ENCODE measurements at places on chromosomes 4 and X. TPM values are rescaled to one million over a fixed set of nuclear protein-coding genes. Genes with fewer than 3 reads are reported as not detected.

GRPR gene
- total RNA-seq, result not detected

RNF150 gene
- not detected for total RNA-seq

TSPAN6 gene
- total RNA-seq, result not detected

TIMP1 gene
- 85.6 TPM for total RNA-seq

VSIG4 gene
- total RNA-seq, result not detected

ANTXR2 gene
- 12.6 TPM for total RNA-seq

SSX4B gene
- not detected for total RNA-seq

GRCh38 chrX:134622813-134623185, 35.5 kb downstream of the PLAC1 start:
- peaks cover 22% of the 10 kb centered on the region for H3K4me1 ChIP-seq
- peaks cover 8% of the 10 kb centered on the region for H3K27me3 ChIP-seq
- no peak for DNase-seq
- no peaks in the 10 kb centered on the region for H3K36me3 ChIP-seq
- no peak overlapping the region for H3K27ac ChIP-seq
- H3K4me3 ChIP-seq, result no peak overlapping the region

DNA sequence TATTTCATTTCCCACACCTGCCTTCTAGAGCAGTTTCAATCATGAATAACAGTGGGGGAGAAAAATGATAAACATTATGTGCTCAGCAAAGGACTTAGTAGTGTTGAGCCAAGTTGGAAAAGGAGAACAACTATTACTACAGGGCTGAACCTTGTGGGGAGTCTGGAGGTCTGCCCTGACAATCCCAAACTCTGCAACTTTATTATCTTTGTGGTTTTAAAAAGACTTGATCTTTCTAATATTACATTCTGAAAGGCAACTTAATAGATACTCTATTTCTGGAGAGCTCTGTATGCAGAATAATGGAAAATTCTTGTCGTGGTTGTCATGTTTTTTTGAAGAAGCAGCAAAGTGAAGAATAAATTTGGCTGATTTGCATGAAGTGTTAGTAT, 116.1 kb downstream of the SPCS3 start:
- H3K4me3 ChIP-seq, result no peak overlapping the region
- DNase-seq, result no peak
- no peaks in the 10 kb centered on the region for H3K27me3 ChIP-seq
- no peak overlapping the region for H3K27ac ChIP-seq

- no peak for DNase-seq
- H3K4me1 ChIP-seq, result no peaks in the 10 kb centered on the region
- H3K27ac ChIP-seq, result no peak overlapping the region
- H3K27me3 ChIP-seq, result no peaks in the 10 kb centered on the region
- no peak overlapping the region for H3K4me3 ChIP-seq
Observed at GRCh38 chr4:90152024-90152423, 24.8 kb downstream of the CCSER1 start.

DNA sequence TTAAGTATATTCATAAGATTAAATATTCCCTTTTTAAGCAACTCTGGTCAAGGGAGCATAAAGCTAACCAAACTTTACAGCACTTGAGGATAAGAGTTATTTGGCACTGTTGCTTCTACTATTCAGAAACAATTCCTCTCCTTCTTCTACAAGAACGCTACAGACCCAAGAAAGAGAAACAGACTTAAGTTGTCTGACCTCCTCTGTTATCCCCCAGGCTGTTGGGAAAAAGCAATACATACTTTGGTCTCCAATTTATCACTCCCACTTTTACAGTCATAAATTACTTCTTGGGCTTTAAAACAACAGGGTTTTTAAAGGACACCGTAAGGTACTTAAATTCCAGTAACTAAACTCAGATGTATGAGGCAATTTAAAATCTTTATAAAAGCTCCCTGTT, 147.4 kb downstream of the COL25A1 start:
- H3K27me3 ChIP-seq, result peaks cover 4% of the 10 kb centered on the region
- H3K27ac ChIP-seq, result no peak overlapping the region
- H3K4me3 ChIP-seq, result no peak overlapping the region
- no peaks in the 10 kb centered on the region for H3K4me1 ChIP-seq
- DNase-seq, result no peak

- no peaks in the 10 kb centered on the region for H3K4me1 ChIP-seq
- H3K27me3 ChIP-seq, result no peaks in the 10 kb centered on the region
- no peak overlapping the region for H3K4me3 ChIP-seq
- DNase-seq, result no peak
- H3K27ac ChIP-seq, result no peak overlapping the region
- H3K36me3 ChIP-seq, result no peaks in the 10 kb centered on the region
Observed at GRCh38 chr4:179595671-179596410, 2153.6 kb upstream of the AGA start.

DNA sequence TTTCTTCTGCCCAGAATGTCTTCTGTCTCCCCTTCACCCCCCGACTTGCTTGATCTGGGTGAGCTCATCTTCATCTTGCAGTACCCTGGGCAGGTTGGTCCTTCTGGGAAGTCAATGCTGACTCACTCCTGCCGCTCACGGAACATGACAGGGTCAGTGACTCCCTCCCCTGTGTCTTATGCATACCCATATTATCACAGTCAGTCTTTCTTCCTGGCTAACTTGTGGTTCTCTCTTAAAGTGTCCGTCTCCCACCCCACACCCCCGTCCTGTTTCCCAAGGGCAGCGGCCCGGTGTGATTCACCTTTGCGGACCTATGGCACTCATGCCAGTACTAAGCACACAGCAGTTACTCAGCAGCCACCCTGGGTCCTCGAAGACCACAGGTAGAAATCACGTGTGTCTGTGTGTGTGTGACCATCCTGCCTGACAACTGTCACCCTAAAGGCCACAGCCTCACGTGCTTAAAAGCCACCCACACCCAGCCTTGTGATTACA, 17.7 kb downstream of the IQSEC2 start:
- no peaks in the 10 kb centered on the region for H3K27me3 ChIP-seq
- H3K4me1 ChIP-seq, result peaks cover 30% of the 10 kb centered on the region
- H3K4me3 ChIP-seq, result peak overlapping the region; percentile 6
- H3K36me3 ChIP-seq, result no peaks in the 10 kb centered on the region

DNA sequence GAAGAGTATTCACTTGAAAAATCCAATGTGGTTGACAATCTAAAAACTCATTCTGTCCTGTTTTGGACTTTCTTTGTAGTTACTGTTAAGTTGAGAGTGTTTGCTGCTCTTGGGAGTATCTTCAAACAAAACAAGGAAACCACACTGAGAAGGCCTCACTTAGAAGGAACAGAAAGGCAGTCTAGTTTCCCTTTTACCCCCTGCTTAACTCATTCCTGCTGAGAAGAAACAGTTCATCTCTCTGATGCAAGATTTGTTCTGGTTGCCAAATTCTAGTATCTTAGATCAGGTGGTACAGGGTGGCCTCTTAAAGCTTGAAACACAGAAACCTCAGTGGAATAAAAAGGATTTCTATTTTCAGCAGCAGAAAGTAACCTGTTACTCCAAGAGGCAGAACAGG, 41.4 kb downstream of the GUCY2F start:
- peaks cover 3% of the 10 kb centered on the region for H3K27me3 ChIP-seq
- H3K36me3 ChIP-seq, result no peaks in the 10 kb centered on the region
- no peak for DNase-seq
- H3K27ac ChIP-seq, result no peak overlapping the region
- no peaks in the 10 kb centered on the region for H3K4me1 ChIP-seq
- no peak overlapping the region for H3K4me3 ChIP-seq

DNA sequence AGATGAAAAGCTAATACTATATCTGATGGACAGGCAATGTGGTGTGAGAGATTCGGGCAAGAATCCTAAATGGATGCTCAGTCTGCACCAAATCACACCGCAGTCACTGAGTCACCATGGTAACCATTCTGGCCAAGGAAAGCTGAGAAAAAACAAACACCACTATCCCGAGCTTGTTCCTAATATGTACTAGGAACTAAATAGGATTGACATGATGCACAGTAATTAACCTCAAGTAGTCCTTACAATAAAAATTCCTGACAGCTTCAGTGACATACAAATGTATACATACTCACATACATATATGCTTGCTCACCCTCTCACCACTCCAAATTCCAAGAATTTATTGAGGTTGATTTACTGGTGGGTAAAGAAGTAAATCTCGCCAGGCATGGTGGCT, 1.1 kb upstream of the RAB40A start:
- no peak for DNase-seq
- no peaks in the 10 kb centered on the region for H3K36me3 ChIP-seq
- H3K27me3 ChIP-seq, result no peaks in the 10 kb centered on the region
- H3K27ac ChIP-seq, result no peak overlapping the region

DNA sequence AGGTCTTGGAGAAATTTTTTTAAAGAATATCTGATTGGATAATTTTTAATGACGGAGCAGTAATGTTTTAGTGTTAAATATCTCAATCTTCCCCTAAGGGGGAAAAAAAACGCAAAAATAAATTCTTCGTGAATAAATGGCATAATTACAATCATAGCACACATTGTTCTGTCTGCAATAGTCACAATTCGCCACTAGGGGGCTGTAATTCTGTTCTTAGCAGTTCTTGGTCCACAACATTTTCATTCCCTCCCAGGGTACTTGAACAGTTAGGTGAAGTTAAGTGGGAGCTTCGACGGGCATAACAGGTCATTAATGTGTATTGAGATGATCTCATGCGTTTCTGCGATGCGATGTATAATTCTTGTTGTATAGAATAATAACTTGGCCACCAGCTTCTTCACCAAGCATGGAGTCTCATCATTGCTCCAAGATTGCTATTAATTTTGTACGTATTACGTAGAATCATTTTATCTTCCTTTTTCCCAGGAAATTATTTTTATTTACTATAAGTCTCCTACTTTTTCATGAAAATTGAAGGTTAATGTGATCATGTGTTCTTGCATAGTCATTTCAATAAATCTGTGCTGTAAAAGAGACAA, 27.2 kb downstream of the HTR2C start:
- H3K4me3 ChIP-seq, result no peak overlapping the region
- H3K27me3 ChIP-seq, result no peaks in the 10 kb centered on the region
- no peak for DNase-seq
- no peaks in the 10 kb centered on the region for H3K36me3 ChIP-seq

GRCh38 chr4:124389591-124389990, 322.9 kb downstream of the ANKRD50 start:
- no peaks in the 10 kb centered on the region for H3K36me3 ChIP-seq
- no peak overlapping the region for H3K4me3 ChIP-seq
- no peaks in the 10 kb centered on the region for H3K4me1 ChIP-seq
- no peak for DNase-seq
- no peaks in the 10 kb centered on the region for H3K27me3 ChIP-seq

GRCh38 chr4:42398171-42398870, 1.0 kb downstream of the SHISA3 start:
- peak; percentile 42 for DNase-seq
- peaks cover 29% of the 10 kb centered on the region for H3K4me1 ChIP-seq
- H3K27me3 ChIP-seq, result peaks cover 66% of the 10 kb centered on the region
- peak overlapping the region; percentile 61 for H3K4me3 ChIP-seq
- no peak overlapping the region for H3K27ac ChIP-seq

DNA sequence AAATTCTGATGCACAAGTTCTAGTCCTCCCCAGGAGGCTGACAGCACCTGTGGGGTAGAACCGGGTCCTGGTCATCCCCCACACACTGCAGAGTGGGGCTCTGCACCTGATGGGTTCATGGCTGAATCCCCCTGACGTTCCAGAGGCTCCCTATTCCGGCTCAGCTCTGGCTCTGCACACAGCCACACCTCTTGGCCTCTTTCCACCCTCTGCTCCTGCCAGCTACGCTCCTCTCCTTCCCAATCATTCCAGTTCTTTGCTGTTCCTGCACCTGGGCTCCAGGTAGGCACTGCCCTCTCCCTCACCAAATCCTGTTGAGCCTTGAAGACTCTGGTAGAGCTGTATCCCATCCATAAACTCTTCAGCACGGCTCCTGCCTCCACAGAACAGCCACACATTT, 75.5 kb downstream of the GATB start:
- peaks cover 8% of the 10 kb centered on the region for H3K36me3 ChIP-seq
- H3K4me1 ChIP-seq, result no peaks in the 10 kb centered on the region
- no peak overlapping the region for H3K4me3 ChIP-seq

- H3K27ac ChIP-seq, result no peak overlapping the region
- H3K27me3 ChIP-seq, result peaks cover 2% of the 10 kb centered on the region
- H3K36me3 ChIP-seq, result no peaks in the 10 kb centered on the region
- no peak overlapping the region for H3K4me3 ChIP-seq
Observed at GRCh38 chr4:71765350-71765749, 18.5 kb downstream of the GC start.

DNA sequence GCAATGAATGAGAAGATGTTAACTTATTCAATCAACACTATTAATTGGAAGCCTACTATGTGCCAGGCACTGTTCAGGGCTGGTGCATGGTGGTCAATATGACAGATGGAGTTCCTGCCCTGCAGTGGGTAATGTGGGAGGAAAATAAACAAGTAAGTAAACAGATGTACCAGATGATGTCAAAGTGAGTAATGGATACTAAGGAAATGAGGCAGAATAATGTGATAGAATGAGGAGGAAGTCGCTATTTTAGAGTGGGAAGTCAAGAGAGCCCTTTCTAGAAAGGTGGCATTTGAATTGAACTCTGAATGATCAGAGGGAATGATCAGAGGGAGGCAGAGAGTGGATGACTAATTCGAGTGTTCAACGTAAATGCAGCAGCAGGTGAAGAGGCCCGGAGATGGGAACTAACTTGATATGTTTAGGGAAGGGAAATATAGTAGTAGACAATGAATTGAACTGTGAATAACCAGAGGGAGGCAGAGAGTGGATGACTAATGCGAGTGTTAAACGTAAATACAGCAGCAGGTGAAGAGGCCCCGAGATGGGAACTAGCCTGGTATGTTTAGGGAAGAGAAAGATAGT, 48.3 kb downstream of the HMGB3 start:
- H3K4me3 ChIP-seq, result no peak overlapping the region
- no peak for DNase-seq
- no peaks in the 10 kb centered on the region for H3K36me3 ChIP-seq
- no peaks in the 10 kb centered on the region for H3K27me3 ChIP-seq
- H3K27ac ChIP-seq, result peak overlapping the region; percentile 49
- H3K4me1 ChIP-seq, result peaks cover 10% of the 10 kb centered on the region
